ENCODE measurements at places on chromosomes 7 and 10.

- no peak for DNase-seq
Measured at GRCh38 chr10:105266966-105267539, 626.0 kb downstream of the SORCS3 start.

DNA sequence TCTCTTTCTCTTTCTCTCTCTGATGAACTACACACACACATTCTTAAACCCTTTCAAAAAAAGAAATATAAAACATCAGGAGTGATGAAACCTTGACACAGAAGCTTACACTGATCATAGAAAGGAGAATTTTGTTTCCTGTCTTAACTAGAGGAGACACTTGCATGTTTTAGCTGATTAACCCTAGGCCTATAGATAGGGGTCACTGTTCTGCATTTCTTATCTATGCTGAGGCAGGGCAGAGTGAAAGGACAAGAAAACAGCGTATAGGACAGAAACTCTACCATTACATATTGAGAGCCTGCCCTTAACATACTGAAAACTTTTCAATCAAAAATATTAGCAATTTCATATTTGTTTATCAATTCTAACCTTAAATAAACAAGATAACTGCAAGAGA lies 680.6 kb upstream of the MBL2 start:
- DNase-seq, result no peak

GRCh38 chr7:28163949-28164348 lies 16.6 kb downstream of the JAZF1 start:
- no peak for DNase-seq

- no peak for DNase-seq
Measured at GRCh38 chr7:105796365-105796764, 80.0 kb downstream of the ATXN7L1 start.

DNA sequence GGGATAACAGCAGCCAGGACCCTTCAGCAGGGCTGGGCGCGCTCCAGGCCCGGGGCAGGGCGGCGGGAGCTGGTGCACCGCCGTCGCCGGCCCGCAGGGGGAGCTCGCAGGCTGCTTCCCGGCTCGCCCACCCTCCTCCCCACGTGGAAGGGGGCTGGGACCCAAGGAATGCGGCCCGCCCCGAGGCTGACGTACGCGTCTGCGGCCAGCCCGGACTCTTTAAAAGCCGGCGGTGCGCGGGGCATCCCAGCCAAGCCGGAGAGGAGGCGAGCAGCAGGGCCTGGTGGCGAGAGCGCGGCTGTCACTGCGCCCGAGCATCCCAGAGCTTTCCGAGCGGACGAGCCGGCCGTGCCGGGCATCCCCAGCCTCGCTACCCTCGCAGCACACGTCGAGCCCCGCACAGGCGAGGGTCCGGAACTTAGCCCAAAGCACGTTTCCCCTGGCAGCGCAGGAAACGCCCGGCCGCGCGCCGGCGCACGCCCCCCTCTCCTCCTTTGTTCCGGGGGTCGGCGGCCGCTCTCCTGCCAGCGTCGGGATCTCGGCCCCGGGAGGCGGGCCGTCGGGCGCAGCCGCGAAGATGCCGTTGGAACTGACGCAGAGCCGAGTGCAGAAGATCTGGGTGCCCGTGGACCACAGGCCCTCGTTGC lies at the start of gene PFKFB3:
PFKFB3 (plus strand) TSS at position 249 of the 647 bp plus-strand sequence; CDS start at position 578, 329 bp downstream.
- peak; percentile 96 for DNase-seq

- no peak for DNase-seq
Measured at GRCh38 chr10:102419269-102420180, 940 bp upstream of the PSD start.

- no peak for DNase-seq
Measured at GRCh38 chr10:33217854-33218253, 116.6 kb downstream of the NRP1 start.

- DNase-seq, result no peak
Measured at GRCh38 chr7:40865441-40866233, 730.8 kb downstream of the SUGCT start.

GRCh38 chr10:132644527-132645246 lies 107.1 kb downstream of the INPP5A start:
- no peak for DNase-seq

GRCh38 chr10:113362645-113363091 lies 190.2 kb upstream of the HABP2 start:
- no peak for DNase-seq

GRCh38 chr7:22142572-22142971 lies 196.9 kb upstream of the CDCA7L start:
- no peak for DNase-seq

- DNase-seq, result no peak
Measured at GRCh38 chr10:32189400-32190084, 133.3 kb upstream of the KIF5B start.

- no peak for DNase-seq
Measured at GRCh38 chr10:93075369-93076221, 1.9 kb downstream of the CYP26A1 start.

DNA sequence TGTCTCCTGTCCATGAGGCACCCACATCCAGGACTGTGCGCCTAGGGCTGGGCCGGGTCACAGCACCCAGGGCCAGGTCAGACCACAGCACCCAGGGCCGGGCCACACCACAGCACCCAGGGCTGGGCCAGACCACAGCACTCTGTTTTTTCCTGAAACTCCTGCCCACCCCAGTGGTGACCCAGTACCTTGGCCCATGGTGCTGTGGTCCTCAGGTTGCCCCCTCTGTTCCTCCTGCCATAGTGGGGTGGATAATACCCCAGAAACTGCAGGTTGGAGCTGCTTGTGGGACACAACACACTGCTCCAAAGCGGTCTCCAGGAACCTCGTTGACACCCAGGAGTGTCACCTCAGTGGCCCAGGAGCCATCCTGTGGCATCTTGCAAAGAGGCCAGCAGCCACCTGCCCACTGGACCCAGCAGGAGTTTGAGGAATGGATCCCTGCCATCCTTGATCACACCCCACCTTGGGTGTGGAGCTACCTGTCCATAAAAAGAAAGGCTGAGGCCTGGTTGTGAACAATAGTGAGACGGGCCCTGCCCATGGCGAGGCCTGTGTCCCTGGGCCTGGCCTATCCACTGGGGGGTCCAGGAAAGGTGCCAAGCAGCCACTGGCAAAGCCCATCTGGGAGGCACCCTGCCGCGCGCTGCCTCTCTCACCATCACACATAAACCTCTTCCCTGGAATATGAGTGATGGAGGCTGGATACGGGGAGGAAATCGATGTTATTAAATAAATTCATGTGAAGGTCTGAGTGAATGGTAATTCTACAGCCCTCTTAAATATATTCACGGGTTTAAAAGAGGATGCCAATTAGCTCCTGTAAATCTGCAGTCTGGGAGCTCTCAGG lies 89.0 kb downstream of the NKX6-2 start:
- no peak for DNase-seq

- DNase-seq, result no peak
Measured at GRCh38 chr7:14740606-14741005, 161.9 kb downstream of the DGKB start.

DNA sequence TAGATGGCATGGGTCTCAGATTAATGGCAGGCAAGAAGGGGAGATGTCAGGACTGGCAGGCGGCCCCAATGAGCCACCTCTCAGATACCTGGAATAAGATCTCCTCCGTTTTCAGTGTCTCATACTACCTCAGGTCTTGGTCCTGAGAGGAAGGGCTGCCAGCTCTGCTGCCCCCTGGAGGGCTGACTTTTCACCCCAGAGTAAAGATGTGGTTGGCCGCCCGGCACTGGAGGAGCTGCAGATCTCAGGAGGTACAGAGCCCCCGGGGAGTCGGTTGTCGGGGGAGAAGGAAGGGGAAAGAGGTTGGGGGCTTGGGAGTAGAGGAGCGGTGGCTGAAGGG lies 642 bp upstream of the COL13A1 start:
- DNase-seq, result peak; percentile 15

- DNase-seq, result no peak
Measured at GRCh38 chr7:91468256-91468655, 204.0 kb downstream of the FZD1 start.

DNA sequence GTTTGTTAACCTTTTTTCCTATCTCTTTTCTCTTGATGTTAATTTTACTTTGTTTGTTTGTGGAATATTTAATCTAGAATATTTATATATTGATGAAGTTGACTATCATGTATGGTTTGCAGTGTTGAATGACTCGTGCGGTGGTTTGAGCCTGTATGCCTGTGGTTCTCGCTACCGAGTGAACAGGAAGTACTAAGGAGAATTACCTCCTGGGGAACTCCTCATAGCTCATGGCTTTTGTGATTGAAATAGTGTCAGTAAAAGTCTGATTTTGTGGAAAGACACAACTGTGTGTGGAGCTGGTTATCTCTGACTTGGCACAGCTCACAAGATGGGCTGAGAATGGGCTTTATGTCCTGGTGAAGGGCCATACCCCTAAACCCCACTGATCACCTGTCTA lies 498.6 kb downstream of the GLRX3 start:
- no peak for DNase-seq

DNA sequence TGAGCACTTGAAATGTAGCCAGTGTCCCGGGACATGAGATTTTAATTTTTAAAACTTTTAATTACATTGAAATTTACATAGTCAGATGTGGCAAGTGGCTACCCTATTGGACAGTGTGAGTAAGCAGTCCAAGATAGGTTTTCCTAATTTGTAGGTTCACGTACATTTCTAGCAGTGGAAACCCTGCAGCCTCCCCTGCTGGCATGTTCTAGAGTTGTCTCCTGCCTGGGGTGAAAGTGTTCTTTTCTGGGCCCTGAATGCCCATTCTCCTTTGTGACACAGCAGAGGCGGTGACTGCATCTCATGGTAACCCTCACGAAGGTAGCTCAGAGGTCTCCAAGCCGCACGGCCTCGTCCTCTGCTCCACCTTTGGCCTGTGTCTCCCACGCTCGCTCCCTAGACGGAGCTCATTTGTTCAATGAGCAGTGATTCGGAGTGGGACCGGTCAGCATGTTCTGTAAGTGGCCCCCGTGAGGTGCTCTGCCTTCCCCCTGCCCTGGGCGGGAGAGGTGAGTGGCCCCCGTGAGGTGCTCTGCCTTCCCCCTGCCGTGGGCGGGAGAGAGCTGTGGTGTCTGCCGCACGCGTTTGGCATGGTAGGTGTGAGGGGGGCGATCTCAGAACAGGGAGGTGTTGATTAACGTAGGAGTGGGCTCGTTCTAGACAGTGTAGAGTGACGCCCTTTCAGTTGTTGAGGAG lies 18.0 kb downstream of the WDR37 start:
- DNase-seq, result no peak

GRCh38 chr7:102211590-102212550 lies 74.8 kb upstream of the SH2B2 start:
- peak; percentile 45 for DNase-seq

GRCh38 chr7:56007167-56007652 lies 42.8 kb downstream of the NIPSNAP2 start:
- DNase-seq, result no peak

- DNase-seq, result no peak
Measured at GRCh38 chr10:26445411-26446031, 7.4 kb downstream of the APBB1IP start.

- no peak for DNase-seq
Measured at GRCh38 chr10:3133948-3134347, 38.6 kb downstream of the PITRM1 start.

DNA sequence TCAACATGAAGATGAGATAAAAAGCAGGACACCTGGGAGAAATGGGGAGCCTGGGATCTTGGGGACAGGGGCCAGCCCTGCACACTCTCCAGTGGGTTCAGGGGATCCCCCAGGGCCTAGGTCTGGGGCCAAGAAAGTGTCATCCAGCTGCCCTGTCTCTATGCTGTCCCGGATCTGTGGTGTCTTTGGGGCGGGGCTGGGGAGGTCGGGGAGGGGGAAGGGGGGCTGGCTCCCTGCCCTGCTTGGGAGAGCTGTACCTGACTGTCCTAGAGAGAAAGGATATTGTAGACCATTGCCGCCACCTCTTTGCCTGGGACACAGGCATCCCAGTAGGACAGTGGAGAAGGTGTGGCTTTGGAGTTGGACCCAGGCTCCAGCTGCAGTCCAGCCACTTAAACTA lies 7.0 kb upstream of the SPACDR start:
- no peak for DNase-seq

GRCh38 chr7:98136423-98136822 lies 29.8 kb downstream of the LMTK2 start:
- no peak for DNase-seq

- DNase-seq, result no peak
Measured at GRCh38 chr10:18504161-18504560, 147.2 kb downstream of the NSUN6 start.

DNA sequence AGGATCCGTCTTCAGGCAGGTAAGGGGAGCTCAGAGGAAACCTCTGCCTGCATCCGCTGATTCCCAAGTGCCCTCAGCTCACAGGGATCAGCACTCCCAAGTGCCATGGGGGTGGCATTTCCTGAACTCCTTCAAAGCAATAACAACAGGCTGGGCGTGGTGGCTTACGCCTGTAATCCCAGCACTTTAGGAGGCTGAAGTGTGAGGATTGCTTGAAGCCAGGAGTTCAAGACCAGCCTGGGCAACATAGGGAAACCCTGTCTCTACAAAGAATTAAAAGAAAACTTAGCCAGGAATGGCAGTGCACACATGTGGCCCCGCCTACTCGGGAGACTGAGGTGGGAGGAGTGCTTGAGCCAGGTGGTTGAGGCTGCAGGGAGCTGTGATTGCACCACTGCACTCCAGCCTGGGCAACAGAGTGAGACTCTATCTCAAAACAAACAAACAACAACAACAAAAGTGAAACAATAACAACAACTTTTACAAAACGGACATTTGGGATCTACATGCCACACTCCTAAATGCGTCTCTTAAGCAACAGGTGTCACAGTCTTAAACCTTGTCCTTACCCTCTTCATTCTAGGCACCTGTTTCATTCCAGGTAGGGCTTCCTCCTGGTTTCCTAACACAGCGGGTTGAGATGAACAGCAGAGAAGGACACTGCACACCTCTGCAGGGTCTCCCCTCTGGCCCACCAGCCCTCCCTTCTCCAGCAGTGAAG lies 73.8 kb downstream of the PAXIP1 start:
- DNase-seq, result no peak

DNA sequence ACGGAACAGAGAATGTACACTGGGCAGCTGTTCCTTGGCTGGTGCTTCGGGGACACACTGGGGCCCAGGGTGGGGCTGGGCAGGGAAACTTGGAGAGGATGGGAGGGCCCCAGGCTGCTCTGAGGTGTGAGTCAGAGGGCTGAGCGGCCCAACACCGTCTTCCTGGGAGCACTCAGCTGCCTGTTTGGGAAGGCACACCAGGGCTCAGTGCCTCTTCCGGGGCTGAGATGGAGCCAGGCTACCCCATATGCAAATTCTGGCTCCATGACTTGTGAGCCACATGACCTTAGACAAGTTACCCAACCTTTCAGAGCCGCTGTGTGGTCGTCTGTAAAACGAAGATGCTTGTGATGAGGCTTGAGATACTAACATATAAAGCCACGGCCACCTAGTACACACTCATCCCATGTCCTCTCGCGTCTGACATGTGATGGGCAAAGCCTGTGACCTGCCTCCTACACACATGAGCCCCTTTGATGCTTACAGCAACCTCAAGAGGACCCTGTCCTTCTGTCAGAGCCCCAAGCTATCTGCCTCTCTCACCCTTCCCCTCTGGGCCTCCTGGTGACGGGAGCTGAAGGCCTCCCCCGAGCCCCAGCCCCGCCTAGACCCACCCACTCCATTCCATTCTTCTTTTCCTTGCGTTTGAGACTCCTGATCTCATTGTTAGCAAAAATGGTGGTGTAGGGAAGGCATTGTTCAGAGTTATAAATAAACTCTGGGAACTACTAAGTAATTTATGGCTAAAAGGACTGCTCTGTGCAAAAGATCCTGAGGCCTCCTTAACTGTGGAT lies 26.1 kb downstream of the KLRG2 start:
- DNase-seq, result no peak
